ENCODE measurements at places on chromosomes 2 and 18.

- DNase-seq = no peak
Measured at GRCh38 chr2:20317197-20317596, 33.4 kb downstream of the PUM2 start.

DNA sequence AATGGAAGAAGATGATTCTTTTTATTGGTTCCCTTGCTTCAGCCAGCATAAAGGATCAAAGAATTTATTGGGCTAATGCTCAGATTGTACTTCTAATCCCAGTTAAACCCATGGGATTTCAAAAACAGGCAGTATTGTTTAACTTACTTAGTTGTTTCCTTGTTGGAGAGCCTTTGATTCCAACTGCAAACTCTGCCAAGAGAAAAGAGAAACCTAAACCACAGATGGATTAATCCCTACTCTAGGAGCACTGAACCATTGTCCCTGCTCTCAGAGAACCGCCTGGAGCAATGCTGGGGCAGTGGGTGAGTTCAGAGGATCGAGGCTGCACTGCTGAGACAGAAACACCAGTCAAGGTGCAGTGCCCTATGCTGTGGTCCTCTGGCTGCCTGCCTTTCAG is 44.9 kb upstream of the SIGLEC15 start:
- no peak for DNase-seq

GRCh38 chr2:222424276-222424728 is at the start of gene SGPP2:
Gene SGPP2, plus strand, starts transcription at chr2:222424543. Its CDS starts 60 bp downstream, at chr2:222424603.
- no peak for DNase-seq

- DNase-seq = no peak
Measured at GRCh38 chr2:190053426-190053825, 9.1 kb downstream of the MSTN start.

DNA sequence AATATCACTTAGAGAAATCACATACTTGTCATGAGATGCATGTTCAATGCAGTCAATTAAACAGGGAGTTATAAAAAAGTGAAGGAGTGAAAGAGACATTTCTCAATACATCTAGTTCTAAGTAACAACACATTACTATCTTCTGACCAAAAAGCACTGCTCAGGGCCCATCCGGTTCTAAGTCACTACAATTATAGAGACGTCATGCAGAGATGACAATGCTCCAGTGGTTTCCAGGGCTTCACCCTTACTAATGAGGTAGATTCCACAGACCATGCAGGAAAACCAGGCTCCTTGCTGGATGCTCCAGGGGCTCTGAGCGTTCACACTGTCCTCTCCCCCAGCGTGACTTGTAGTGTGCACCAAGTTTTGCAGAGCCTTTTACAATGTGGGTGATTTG is 88.0 kb downstream of the FTCDNL1 start:
- no peak for DNase-seq

GRCh38 chr2:3222636-3223035 is 155.0 kb downstream of the EIPR1 start:
- DNase-seq = peak; percentile 56

GRCh38 chr2:189552334-189552990 is 28.1 kb downstream of the SLC40A1 start:
- no peak for DNase-seq

DNA sequence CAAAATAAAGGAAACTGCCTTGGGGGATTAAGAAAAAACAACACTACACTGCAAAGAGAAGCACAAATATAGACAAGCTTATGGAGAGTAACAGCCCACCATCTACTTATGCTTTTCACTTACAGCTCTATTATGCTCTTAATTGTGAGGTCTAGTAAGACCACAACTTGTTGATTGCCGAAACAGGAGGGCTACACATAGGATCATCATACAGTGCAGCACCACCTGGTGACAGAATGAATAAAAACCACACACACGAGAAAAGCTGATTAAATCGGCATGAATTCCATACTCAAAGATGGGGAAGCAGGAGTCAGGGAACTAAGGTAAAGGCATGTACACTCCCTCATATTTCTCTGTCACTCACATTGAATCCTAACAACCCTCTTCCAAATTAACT is 259.2 kb downstream of the IKZF2 start:
- no peak for DNase-seq

DNA sequence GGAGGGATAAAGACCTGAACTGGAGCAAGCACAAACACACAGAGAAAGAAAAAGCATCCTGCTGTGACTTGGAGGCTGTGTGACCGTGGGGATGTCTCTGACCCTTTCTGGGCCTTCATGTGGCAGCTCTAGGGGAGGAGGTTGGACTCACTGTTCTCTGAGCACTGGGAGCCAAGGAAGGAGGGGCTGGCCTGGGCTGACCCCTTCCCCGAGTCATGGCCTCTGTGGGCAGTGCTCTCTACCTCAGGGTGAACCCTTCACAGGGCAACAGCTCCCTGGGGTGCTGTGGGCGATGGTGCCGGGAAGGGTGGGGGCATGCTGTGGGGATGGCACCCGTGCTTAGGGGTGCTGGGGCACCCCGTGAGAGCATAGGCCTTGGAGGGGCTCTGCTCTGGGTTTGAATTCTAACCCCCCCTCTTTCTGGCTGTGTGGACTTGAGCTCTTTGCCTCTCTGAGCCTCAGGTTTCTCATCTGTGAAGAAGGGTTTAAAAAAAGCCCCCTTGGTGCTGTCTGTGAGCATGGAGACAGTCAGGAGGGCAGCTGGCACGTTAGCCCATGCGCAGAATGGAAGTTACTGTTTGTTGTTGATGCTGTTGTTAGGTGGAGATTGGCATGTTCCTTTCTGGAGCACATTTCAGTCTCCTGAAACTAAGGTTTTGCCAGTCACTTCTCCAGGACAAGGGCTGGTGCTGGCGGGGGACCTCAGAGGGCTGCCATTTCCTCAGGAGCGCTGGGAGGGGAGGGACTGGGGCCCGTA is 700 bp downstream of the TOGARAM2 start:
- DNase-seq = no peak

DNA sequence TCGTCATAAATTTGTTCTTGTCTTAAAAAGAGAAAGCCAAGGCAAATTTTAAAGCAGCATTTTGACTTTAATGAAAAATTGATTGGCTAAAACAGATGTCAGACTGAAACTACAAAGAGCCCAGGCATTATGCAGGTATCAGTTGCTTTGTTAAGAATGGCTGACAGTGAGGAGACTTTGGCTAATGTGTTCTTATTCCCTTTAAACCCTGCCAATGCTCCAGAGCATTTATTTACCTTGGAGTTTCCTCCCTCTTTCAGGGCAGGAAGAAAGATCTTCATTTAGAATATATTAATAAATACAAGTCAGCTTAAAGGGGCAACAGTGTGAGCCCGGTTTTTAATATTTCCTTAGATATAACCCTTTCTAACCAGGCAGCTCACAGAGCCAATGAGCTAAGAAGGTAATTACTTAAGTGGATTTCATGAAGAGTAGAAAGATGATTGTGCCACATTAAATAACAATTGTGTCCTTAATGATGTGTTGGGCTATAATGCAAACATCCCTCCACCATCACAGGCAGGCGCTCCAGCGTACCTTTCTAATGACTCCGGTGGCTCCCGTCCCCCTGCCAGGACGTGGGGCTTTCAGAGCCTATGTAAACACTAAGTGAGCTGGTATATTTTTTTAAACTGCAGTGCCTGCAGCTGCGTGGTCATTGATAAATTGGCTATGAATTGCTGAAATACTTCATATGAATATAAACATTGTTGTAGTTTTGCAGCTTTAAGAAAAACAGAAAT is 349.4 kb upstream of the POU3F3 start:
- no peak for DNase-seq

DNA sequence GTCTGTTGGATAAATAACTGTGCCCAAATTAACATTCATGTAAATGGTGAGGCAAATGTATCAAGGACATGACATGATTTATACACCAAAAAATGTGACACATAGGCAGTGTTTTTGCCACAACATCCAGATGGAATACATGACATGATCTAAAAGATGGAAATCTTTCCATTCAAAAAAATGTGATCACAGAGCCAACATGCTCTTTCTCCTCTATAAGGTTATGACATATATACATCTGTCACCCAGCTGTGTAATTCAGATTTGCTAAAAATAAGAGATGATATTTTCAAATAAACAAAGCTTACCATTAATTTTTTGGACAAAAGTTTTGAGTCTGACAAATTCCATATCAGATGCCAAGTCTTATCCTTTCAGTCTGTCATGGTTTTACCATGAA is 95.5 kb upstream of the COL3A1 start:
- DNase-seq = no peak

GRCh38 chr2:215535741-215536140 is 99.9 kb upstream of the FN1 start:
- DNase-seq = no peak

GRCh38 chr2:109173311-109174171 is 44.5 kb downstream of the SH3RF3 start:
- no peak for DNase-seq

GRCh38 chr18:8091035-8091434 is 518.2 kb upstream of the RAB12 start:
- DNase-seq = no peak

- no peak for DNase-seq
Measured at GRCh38 chr2:129229830-129230441, 749.5 kb upstream of the RAB6C start.

GRCh38 chr2:3486047-3487027 is 33.0 kb downstream of the ADI1 start:
- DNase-seq = no peak

DNA sequence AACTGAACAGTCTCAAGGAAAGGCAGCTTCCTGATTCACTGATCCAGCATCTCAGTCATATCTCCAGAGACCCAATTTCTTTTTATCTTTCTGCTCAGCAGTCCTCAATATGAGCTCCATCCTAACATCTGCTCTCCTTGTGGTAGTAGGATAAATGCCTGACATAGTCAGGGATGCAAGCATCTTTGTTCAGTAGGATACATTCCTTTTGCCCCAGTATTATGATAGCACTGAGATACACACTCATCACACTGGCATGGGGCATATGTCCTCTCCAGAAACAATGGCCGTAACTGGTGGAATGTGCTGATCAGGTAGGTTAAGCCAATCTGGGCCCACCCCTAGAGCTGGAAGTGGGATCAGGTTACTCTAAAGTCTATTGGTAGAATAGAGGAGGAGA is 207.2 kb downstream of the ETAA1 start:
- DNase-seq = no peak

GRCh38 chr18:46412916-46413315 is 244.1 kb downstream of the LOXHD1 start:
- no peak for DNase-seq

DNA sequence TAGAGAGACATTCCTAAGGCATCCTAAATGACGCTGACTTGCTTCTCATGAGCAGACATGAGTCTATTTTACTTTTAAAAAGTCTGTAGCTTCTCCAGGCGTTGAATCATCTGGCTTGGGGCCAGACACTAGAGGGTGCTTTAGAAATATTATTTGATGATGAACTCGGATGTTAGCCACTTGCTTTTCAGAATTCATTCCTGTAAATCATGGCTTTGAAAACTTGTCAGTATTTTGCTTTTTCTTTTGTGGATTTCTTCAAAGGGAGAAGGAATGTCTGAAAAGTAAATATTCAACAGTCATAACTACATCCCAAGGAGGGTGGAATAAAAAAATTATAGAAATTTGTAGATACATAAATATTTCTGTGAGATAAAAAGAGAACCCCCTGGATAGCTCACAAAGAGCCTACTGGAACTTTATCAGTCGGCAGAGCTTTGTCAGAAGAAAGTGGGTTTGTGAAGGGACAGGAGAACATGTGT is 370.8 kb downstream of the OSR1 start:
- no peak for DNase-seq

GRCh38 chr2:68434981-68435380 is 32.1 kb downstream of the FBXO48 start:
- no peak for DNase-seq

DNA sequence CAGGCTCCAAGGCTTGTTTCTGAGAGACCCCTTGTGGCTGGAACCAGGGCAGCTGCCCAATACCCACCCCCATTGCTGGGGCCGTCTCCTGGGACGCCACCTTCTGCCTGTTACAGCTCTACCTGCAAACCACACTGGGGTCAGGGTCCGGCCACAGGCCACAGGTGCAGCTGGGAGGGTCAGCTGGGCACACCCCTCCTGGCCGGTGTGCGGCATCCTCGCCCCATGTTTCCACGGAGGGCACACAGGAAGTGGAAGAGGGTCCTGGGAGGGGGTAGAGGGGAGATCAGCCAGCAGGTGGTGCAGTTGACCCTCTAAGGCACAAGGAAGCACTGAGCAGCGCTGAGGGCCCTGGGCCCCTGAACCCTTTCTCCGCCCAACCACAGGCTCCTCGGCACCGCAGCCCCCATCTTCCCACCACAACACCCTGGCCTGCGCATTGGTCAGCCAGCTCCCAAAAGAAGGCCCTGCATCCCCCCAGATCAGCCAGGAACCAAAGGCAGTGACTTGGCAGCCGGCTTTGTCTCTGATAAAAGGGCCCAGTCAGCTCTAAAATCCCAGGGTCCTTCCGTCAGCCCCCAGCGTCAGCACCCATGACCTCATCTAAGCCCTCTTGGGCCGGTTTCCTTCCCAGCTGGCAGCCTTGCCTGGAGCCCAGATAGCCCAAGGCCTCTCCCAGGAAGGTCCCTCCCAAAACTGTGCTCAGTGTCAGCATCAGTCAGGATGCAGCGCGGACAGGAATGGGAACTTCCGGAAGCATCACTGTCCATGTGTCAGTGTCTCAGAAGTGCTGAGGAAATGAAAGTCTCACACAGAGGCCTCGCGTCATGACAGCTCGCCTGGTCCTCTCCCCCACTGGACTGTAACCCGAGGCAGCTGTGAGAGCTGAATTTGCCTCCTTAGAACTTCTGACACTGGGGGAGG is 1.7 kb downstream of the ERFE start:
- no peak for DNase-seq
